HT1080 (cell line): ENCODE measurements at places on chromosomes 5 and 9. TPM values are rescaled to one million over a fixed set of nuclear protein-coding genes. Genes with fewer than 3 reads are reported as not detected.

TTC16 gene
- total RNA-seq = not detected in 2 replicates

ZDHHC12 gene
- 61.1 and 88.3 TPM in 2 replicates for total RNA-seq

SLC45A2 gene
- total RNA-seq = not detected in 2 replicates

EPB41L4A gene
- 0.30 TPM in 1 of 2 replicates, not detected in the other for total RNA-seq

PCDHB15 gene
- total RNA-seq = 0.03 and 0.10 TPM in 2 replicates

ACTBL2 gene
- total RNA-seq = 0.47 and 0.80 TPM in 2 replicates

CKS2 gene
- 370 and 380 TPM in 2 replicates for total RNA-seq

CXCL14 gene
- not detected in 2 replicates for total RNA-seq

ARL10 gene
- 0.79 and 2.2 TPM in 2 replicates for total RNA-seq

FOXD4L5 gene
- total RNA-seq = not detected in 2 replicates

MARCHF11 gene
- total RNA-seq = not detected in 2 replicates
